Stimulated activated naive CD4-positive, alpha-beta T cell treated with Interleukin-2 at 50 U/mL for 16 hours (primary cell): ENCODE measurements at places on chromosomes 2 and 18.

- DNase-seq, result no peak
Measured at GRCh38 chr2:102826904-102827303, 65.1 kb downstream of the TMEM182 start.

GRCh38 chr2:53575721-53576124, 191.9 kb upstream of the CHAC2 start:
- no peak for DNase-seq

GRCh38 chr2:174688079-174688478, 76.2 kb downstream of the CHRNA1 start:
- no peak for DNase-seq

- no peak for DNase-seq
Measured at GRCh38 chr18:79604913-79605880, 74.4 kb upstream of the CTDP1 start.

- no peak for DNase-seq
Measured at GRCh38 chr2:70045932-70046331, 41.3 kb upstream of the PCBP1 start.

GRCh38 chr18:34794348-34794747, 84.2 kb downstream of the DTNA start:
- DNase-seq, result no peak

DNA sequence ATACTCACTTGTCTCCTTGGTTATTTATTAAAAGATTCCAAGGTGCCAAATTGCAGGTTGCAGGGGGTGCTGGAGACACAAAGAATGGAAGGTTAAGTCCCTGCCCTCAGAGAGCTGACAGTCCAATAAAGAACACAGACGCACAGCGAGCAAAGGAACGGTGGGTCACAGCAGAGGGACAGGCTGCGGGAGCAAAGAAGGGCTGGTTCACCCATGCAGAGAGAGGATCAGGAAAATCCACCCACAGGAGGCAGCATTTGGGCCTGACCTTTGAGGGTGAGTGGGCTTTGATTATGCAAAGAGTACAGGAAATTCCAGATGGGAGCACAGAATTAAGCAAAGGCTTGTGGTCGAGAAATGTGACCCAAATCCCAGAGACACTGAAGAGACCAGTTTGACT, 45.0 kb downstream of the ZBTB7C start:
- DNase-seq, result no peak

DNA sequence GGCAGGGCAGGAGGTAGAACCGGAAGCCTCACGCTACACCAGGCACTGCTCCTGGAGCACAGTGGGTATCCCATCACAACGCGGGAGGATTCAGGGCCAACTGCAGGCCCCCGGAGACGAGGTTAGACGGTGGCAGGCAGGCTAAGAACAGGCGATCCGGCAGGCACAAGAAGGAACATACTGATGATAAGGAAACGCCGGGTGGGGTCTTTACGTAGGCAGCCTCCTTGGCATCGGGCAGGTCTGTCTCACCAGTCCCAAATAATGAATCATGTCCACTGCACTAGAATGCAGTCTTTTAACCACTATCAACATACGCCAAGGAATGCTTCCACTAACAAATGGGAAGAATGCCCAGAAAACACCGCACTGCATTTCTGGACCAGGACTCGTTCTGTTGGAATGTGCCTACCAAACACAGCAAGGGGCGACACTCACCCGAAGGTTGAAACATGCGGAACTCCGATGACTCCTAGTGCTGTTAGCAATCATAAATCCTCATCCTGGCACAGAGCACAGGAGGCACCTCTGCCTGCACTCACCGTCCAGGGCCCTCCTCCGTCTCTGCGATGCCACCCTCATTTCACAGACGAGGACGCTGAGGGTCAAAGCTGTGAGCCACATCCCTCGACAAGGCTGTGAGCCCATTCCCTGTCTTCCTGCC, 35.2 kb downstream of the ZNF516 start:
- DNase-seq, result no peak

DNA sequence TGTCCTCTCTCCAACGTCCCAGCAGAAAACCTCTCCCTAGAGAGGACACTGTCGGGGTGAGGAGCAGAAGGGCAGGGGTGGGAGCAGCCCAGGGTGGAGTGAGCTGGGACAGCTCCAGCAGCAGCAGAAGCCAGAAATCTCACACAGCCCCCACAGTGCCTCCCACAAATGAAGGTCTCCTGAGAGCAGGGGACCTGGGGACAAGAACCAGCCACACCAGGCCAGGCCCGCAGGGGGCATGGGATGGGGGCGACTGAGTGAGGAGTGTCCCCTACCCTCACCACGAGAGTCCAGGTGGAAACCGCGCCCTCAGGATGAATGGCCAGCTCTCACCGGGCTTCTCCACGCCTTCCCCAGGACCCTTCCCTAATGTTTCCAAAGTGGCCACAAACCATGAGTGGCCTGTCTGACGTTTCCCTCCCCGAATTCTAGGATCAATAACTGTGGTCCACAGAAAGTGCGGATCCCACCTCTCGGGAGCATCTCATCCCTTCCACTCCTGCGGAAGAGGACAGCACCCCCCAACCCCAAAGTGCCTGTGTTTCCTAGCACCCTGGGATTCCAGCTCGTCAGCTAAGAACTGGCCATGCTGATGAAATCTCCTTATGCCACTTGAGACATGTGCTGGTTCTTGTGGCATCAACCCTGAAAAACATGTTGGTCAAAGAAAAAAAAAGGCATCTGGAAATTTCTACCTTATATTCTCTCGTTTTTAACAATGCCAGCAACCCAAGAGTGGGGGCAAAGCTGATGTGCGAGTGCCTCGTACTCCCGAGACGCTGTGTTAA, 121.1 kb downstream of the HDAC4 start:
- no peak for DNase-seq

- DNase-seq, result no peak
Measured at GRCh38 chr2:136980303-136980702, 215.0 kb downstream of the THSD7B start.

DNA sequence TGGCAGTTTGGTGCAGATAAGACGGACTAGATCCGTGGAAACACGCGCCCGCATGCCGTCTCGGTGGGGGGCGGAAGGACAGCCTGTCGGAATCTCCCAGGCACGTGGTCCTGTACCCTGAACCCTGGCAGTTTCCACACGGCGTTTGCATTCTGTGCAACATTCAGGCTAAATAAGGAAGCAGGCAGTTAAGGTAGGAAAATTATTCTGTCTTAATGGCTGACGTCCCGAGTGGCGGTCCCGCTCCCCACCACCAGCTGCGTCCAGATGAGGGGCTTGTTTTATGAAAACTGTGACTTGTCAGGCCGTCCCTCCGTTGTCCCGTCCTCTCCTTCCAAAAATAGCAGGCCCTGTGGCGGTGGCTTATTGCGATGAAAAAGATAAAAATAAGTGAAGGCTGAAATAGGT, 120.2 kb downstream of the NFATC1 start:
- DNase-seq, result no peak

- no peak for DNase-seq
Measured at GRCh38 chr2:235463893-235464292, 29.9 kb upstream of the AGAP1 start.

GRCh38 chr2:215615067-215615802, 179.4 kb upstream of the FN1 start:
- DNase-seq, result no peak

- DNase-seq, result no peak
Measured at GRCh38 chr2:5360081-5360480, 332.1 kb upstream of the SOX11 start.

GRCh38 chr2:141498561-141498960, 632.3 kb downstream of the LRP1B start:
- DNase-seq, result no peak

DNA sequence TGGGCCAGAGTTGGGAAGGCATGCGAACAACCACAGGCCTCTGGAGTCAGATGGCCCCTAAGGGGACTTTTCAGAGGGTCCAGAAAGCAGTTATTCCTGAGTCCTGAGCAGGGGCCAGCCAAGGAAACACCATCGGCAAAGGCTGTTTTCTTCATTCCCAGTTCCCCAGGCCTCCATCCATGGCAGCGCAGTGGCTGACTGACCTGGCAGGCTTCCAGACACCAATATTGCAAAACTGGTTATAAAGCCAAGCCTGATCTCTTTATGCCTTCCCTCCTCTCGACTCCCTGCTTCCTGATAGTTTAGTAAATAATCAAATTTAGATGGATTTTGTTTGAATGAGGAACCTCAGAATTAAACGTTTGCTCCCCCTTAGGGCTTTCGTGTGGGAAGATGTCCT, 133.4 kb upstream of the ITGA6 start:
- no peak for DNase-seq

GRCh38 chr18:74876630-74877243, 279.1 kb downstream of the ZNF407 start:
- no peak for DNase-seq

GRCh38 chr2:74599676-74600075, 45.2 kb downstream of the DOK1 start:
- DNase-seq, result no peak

GRCh38 chr2:6545336-6545735, 320.4 kb downstream of the CMPK2 start:
- DNase-seq, result no peak

DNA sequence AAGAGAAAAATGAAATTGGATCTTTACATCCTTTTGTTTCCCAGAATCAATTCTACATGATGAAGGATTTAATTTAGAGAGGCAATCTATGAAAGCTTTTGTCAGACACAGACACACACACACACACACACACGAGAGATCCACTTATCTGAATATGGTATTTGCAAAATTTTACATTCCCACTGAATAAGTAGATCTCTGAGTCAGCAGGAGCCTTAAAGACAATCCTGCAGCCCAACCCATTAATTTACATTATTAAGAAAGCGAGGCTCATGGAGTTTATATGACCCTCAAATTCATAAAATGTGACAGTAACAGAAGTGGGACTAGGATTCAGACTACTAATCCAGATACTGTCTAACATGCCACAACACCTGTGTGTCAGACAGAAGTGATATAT, 404.4 kb downstream of the NRXN1 start:
- DNase-seq, result no peak

DNA sequence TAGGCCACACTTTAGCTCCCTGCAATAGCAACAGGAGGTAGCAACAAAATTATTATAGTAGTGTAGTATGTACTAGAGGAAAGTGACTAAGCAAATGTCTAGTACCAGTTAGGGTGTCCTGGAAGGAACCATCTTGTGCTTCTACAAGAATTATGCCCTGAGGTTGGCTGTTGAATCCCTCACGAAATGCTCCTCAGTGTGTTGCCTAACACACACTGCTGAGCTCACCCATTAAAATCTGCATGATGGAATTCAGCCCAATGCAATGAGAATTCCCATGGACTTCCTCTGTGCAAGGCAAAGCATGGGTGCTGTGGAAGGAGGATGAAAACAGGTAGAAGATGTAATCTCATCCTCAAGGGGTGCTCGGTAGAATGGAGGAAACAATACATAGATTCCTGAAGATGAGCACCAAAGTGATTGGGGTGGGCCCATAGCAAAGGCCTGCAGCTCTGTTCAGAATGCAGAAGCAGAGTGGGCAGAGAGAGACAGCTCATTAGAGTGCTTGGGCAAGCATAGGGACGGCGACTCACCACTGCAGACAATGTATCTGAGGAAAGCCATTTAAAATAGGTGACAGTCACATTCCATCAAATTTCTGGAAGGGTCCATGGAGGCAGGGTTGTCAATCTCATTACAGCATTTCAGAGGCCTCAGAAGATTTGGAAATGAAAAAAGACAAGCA, 1.2 kb upstream of the UGT1A7 start:
- no peak for DNase-seq

GRCh38 chr2:11332596-11332995, 11.8 kb downstream of the ROCK2 start:
- DNase-seq, result no peak

DNA sequence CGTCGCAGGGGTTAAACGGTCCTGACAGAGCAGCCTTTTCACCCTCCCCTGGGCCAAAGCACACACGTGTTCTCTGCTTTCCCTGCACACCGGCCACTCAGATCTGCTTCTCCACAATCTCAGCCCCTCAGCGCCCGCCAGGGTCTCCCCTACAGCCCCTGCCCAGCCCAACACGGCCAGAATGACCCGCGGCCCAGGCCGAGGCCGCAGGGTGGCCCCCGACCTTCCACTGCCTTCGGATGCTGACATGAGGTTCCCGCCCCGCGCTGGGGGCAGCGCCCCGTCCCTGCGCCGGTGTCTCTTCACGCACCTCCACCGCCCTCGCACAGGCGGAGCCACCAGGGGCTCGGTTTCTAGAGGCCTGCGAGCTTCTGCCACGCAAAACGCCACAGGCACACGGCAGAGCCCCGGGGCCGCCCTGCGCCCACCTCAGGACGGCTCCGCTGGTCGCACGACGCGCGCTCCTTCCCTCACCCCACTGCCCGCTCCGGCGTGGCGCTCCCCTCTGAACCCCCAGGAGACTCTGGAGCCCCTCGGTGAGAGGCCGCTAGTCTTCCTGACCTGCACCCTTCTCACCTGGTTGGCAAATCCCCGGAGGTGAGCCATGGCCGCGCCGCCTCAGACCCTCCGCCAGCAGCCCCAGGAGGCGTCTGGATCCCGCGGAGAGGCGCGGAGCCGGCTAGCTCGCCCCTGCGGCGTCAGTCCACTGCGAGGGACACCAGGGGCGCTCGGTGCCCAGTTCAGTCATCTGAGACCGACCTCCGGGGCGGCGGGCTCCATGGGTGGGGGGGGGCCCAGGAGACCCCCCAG, 749 bp downstream of the STK25 start:
- peak; percentile 26 for DNase-seq

DNA sequence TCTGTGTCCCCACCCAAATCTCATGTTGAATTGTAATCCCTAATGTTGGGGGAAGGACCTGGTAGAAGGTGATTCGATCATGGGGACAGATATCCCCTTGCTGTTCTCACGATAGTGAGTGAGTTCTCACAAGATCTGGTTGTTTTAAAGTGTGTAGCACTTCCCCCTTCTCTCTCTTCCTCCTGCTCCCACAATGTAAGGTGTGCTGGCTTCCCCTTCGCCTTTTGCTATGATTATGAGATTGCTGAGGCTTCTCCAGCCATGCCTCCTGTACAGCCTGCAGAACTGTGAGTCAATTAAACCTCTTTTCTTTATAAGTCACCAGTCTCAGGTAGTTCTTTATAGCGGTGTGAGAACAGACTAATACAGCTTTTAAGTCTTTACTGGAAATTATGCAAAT, 193.3 kb upstream of the RBBP8 start:
- DNase-seq, result no peak

GRCh38 chr2:38716185-38716584, 35.0 kb downstream of the SRSF7 start:
- DNase-seq, result no peak

DNA sequence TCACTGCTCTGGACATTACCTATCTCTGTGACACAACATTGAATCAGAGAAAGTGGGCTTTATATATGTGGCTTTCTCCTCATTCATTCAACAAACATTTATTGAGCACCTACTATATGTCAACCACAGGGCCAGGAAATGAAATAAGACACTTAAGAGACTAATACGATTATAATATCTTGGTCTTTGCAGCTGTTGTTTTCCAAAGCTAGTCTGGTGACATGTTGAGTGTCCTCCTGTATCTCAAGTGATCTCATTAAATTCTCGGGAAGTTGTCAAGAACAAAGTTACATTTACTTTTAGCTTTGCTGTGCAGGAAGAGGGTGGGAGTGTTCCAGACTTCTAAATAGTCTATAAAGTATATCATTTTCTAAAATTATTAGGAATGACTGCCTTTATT, 164.6 kb upstream of the SP5 start:
- DNase-seq, result no peak
